ENCODE measurements at places on chromosomes 5 and 9.

DNA sequence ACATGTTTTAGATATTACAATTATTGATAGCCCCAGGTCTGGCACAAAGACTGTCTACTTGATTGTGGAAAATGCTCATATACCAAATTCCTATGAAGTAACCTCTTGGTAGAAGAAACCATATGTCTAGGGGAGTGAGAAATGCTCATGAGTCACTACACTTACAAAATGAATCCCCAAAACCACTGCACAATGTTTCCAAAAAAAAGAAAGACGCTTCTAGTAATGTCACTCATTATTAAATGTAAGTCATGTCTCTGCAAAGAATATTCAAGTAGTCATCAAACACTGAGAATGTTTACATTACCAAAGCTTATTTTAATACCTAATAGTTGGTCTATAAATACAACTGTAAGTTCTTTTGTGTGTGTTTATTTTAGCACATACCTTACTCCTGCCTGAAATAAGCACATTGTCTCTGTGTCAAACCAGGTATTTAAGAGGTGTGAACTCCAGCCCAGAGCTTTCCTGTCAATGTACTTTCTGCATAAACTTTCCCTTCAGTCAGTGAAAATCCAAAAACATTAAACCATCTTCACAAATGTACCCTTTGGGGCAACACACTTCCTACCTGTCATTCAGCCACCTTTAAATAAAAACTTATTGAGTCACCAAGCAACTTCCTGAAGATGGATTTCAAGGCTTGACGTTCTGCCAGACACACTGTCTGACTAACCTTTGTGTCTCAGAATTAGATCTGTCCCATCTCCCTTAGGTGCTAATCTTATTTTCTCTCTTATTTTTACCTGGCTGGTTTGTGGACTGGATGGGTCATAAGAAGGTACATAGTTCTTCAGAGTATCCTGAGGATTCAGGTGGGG lies 194.0 kb downstream of the NFIB start:
- no peak for DNase-seq

DNA sequence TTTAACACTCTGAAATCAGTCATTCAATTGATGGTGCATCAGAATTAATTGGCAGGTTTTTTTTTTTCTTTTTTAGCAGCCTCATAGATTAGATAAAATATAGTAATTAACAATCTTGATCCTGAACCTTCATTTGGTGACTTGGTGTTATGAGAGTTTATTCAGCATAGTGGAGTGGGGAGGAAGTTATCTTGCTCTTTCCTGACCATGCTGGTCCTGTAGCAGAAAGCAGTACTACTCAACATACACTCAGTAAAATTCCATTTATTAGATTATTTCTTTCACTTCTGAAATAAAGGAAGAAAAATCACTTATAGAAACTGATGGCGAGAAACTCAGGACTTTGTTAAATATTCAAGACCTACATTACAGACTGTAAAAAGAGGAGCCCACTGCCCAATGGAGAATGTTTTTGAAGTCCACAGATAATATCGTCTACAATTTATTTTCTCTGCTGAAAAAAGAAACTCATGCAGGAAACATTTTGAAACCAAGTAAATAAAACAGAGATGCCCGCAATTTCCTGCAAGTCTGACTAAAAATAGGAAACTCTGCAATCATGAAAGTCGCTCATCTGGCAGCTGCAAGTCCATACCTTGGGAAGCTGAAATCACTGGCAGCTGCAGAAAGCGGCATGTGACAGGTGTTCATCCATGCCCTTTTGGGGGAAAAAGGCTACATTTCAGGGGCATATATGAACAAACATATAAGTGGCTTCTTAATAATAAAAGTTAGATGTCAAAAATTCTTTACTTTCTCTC lies 233.2 kb upstream of the RFX3 start:
- no peak for DNase-seq

DNA sequence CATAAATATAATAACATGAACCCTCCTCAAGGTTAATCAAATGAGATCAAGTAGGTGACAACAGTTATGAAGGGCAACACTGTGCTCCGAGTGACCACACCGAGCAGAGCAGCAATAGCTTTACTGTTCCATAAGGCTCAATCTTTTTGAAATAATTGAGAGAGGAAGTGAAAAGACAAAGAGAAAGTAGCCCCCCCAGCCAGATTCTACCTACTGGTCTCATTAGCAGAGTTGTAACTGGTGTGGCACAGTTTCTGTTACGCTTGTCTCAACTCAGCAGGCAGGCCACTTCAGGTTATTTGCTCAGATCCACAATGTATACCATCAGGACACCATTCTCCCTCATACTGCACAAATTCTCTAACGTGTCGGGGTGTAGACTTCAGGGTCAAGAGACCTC lies 14.0 kb downstream of the PRUNE2 start:
- no peak for DNase-seq

- no peak for DNase-seq
Measured at GRCh38 chr5:10130881-10131280, 118.8 kb downstream of the ATPSCKMT start.

GRCh38 chr5:602466-603035 lies 9.6 kb upstream of the CEP72 start:
- no peak for DNase-seq

- DNase-seq, result no peak
Measured at GRCh38 chr9:94872891-94873511, 146.5 kb downstream of the AOPEP start.

- DNase-seq, result peak; percentile 17
Measured at GRCh38 chr9:128683340-128684064, 5.5 kb upstream of the SET start.

- DNase-seq, result no peak
Measured at GRCh38 chr5:78930721-78931120, 54.4 kb downstream of the ARSB start.

GRCh38 chr5:54689411-54690251 lies 172.1 kb downstream of the SNX18 start:
- DNase-seq, result no peak

GRCh38 chr5:169719360-169720314 lies 82.6 kb downstream of the DOCK2 start:
- DNase-seq, result no peak

DNA sequence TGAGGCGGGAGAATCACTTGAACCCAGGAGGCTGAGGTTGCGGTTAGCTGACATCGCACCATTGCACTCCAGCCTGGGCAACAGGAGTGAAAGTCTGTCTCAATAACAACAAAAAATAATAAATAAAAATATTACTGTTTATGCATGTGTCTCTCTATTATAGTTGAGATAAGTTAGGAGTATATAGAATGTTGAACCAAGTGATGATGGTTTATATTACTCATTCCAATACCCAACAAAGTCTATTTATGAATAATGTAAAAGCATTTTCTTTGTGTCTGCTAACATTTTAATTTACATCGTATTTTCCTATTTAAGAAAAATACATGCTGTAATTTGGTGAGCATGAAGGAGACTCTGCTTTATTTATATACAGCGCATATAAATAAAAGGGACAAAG lies 35.8 kb downstream of the CREBRF start:
- no peak for DNase-seq

DNA sequence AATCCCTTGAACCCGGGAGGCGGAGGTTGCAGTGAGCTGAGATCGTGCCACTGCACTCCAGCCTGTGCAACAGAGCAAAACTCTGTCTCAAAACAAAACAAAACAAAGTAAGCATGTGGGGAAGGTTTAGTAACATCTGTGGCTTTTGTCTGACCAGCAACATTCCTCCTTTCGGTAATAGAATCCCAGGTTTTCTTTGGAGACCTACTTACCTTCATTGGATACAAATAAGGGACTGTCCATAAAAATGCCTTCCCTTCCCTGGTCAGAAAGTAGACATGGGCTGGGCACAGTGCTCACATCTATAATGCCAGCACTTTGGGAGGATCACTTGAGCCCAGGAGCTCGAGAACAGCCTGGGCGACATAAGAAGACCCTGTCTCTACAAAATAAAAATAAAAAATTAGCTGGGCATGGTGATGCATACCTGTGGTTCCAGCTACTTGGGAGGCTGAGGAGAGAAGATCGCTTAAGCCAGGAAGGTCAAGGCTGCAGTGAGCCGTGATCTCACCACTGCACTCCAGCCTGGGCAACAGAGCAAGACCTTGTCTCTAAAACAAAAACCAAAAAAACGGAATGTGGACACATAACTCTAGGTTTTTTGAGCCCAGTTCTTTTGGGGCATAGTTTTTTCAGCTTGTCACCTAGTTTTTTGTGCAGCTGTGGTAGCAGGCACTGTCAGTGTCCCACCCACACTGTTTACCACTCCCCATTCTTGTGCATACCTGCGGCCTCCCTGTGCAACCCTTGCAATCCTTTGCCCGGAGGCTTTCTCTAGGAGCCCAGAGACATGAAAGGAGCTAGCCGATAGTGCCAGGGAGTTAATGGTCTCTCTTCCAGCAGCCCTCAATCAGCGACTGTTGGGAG lies 9.0 kb upstream of the SPINK4 start:
- DNase-seq, result no peak

GRCh38 chr5:170466988-170467707 lies 36.7 kb upstream of the KCNIP1 start:
- DNase-seq, result peak; percentile 68

DNA sequence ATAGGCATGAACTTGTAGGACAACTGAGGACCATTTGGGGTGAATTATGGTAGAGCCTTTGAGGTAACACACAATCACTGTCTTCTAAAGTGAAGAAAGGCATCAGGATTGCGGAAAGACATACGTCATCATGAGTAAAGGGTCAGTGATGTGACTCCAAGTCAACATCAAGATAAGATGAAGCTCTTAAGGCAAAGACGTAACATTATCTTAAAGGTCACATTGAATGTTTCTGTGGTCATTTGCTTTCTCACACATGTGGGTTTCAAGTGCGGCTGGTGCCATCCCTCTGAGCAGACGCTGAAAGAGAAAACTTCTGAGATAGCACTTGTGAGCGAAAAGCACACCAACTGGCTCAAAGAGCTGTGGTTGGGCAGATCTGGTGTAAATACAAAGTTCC lies 63.3 kb upstream of the GRAMD2B start:
- DNase-seq, result no peak

DNA sequence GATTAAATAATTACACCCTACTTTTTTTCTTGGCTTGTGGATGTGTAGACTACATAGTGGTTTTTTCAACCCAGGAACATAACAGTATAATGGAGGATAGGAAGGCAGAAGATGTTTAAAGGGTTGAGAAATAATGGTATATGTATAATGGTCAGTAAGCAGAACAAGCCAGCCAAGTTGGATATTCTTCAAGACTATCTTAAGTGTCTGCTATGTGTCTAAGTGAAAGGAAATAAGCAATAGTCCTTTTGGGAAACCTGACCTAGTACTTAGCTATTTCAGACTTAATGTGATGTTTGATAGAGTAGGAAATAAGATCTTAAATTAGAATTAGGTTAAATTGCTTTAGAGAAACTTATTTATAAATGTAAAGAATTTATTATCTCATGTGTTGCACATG lies 85.7 kb downstream of the PTPDC1 start:
- no peak for DNase-seq

GRCh38 chr5:59354811-59355210 lies 538.7 kb downstream of the PDE4D start:
- no peak for DNase-seq

DNA sequence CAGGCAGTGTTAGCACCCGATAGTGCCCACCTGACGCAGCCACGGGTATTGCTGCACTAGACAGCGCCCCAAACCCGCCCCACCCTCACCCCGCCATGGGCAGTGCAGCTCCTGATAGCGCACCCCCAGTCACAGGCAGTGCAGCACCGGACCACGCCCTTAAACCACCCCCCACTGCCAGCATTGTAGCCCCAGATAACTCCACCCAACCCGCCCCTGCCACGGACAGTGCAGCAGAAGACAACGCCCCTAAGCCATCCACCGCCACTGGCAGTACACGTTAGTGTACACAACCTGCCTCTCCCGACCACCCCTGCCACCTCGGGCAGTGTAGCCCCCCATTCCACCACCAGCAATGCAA lies 825 bp upstream of the PCAT7 start:
- DNase-seq, result no peak

DNA sequence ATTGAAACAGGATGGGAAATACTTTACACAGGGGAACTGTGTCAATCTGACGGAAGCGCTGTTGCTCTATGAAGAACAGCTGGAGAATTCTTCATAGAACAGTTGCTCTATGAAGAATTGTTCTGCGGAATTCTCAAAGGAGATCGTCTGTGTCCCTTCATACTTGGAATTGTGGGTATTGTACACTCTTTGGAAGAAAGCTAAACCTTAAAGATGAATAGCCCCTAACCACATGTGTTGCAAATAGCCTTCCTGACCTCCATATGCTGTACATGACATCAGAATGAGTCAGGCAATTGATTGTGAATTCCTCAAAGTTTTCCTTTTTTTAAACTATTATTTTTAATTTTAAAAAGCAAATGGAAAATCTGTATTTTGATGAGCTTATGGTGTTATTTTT lies 15.6 kb downstream of the NIM1K start:
- DNase-seq, result no peak

DNA sequence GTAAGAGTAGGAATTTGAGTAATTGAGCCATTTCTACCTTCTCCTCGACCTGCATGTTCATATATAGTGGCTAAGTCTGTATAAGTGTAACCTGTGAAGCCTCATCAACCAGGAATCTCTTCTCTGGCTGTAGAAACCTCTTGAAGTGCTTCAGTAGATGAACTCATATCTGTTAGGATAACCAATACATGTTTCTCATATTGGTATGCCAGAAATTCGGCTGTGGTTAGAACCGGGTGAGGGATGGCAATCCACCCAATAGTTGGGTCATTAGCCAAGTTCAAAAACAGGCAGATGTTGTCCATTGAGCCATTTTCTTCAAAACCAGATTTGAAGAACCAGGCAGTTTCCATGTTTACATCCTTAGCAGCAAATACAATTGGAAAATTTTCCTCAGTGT lies 28.9 kb upstream of the GSN start:
- no peak for DNase-seq

DNA sequence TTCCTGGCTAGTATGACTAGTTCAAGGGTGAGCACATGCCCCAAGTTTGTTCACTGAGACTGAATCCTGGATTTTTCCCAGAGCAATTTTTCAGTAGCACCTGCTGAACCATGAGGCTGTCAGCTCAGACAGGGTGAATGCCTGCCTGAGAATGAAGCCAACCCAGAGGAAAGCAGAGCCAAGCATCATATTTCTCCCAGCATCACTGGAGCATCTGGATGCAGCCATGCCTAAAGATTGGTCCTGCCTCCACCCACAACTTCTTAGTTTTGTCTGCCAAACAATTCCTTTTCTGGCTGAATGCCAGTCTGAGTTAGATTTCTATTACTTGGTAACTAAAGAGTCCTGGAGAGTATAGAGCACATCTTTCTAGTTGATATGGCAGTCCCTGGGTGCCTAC lies 343.6 kb downstream of the CSNK1G3 start:
- DNase-seq, result no peak

DNA sequence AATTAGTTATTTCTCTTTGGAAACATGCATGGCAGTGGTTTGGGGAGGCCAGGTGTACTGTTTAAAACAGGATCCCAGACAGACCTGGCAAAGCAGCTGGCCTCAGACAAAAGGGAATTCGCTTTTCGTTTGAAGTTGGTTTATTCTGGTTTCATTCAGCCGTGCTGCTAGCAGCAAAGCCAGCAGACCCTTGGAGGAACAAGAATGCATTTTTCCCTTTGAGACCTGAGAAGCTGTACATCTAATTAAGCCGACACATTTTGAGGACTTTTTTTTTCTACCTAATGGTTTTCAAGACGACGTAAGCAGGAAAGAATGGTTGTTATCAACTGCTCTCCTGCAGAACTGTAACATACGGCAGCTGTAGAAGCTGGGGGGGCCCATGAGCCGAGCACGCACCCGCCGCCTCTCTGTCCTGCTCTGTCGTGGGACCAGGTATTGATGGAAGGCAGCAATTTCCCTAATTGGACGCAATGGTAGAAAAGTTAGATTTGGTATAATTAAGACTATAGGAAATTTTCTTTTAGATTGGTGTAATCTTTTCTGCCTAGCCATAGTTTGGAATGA lies 13.6 kb downstream of the PLEKHG4B start:
- no peak for DNase-seq
